Stimulated activated CD4-positive, alpha-beta T cell treated with anti-CD3 and anti-CD28 coated beads, Interleukin-4, amount 100 ng/mL, for 1 hour (primary cell): ENCODE measurements at places on chromosomes 3 and 15.

GRCh38 chr3:45693941-45694521 lies 4.8 kb downstream of the SACM1L start:
- DNase-seq, result no peak

DNA sequence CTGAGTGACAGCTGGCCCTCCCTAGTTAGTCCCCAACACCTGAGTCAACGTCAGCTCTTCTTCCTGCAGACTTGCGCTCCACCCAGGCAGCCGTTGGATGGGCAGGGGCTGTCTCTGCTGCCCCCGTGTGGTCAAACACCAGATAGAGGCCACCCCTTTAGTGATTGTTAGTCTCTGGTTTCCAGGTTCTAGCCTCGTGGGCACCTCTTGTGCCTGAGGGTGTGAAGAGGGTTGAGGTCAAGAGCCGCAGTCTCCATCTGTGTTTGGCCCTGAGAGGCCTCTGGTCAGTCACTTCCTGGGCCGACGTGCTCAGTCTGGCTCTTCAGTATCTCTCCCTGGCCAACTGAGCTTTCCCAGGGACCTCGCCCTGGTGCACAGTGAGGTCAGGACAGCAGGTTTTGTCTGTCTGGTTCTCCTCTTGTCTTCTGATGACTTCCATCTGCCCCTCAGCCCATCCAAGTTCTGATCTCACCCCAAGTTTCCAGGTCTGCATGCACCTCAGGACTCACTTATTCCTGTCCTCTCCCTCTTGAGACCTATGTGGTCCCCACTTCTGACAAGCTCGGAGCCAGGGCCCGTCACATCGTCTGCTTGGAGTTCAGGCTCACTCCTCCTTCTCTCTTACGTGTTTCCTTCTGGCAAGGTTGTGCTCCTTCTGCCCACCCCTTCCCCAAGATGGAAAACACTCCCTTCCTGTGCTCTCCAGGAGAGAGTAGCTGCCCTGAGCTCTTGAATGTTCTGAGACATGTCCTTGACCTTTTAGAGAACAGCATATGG lies 20.9 kb downstream of the CD276 start:
- peak; percentile 71 for DNase-seq

GRCh38 chr15:52137432-52138357 lies 25.1 kb upstream of the BCL2L10 start:
- no peak for DNase-seq

GRCh38 chr15:89623165-89623564 lies 32.1 kb downstream of the KIF7 start:
- DNase-seq, result no peak

DNA sequence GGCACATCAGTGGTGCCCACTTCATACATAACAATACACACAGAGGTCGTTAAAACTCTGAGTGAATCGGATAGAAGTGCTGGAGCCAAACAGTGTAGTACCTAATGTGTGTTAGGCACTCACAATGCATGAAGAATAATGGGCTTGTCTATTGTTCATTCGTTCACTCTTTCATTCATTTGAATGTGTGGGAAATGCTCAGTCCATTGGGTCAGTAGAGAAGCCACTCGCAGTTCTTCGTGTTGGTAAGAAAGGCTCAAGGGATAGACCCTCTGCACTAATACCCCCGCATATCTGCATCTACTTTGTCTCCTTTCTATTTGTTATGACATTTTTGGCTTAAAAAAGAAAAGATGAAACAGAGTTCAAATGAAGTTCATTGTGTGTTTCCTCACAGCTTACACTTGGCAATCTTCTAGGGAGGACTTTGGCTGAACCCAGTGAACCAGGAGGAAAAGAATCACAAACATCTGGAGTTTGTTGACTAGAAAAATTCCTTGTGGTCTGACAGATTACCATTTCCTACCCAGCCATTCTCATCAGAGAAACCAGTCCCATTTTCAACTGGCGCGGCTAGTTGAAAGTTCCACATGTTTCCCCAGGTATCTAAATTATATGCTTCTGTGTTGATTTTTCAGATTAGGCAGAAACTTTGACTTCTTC lies 32.8 kb upstream of the MFSD1 start:
- DNase-seq, result no peak

DNA sequence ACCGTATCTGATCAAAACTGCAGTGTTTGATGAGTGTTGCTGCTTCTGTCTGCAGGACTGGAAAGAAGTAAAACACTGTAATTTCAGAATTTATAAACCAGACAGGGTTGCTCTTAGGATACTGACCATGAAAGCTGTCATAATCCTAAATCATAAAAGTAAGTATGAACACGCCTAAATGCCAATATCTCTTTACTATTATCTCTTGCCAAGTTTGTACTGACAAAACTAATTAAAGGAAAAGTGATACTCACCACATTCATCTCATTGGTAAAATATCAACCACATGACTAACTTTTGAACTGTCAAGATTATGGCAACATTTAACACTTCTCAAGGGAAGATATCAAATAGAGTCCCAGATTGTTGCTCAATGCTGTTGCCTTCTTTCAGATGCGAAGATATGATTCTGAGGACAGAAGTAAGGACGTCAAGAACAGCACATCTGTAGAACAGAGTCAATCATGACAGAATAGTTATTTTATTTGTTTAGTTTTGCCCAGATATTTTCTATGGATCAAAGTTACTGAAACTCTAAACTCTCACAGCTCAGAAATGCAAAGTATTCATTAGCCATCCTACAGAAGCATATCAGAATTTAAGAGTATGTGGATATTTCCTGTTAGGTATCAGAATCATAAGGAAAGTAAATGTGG lies 61.4 kb upstream of the COL8A1 start:
- no peak for DNase-seq

DNA sequence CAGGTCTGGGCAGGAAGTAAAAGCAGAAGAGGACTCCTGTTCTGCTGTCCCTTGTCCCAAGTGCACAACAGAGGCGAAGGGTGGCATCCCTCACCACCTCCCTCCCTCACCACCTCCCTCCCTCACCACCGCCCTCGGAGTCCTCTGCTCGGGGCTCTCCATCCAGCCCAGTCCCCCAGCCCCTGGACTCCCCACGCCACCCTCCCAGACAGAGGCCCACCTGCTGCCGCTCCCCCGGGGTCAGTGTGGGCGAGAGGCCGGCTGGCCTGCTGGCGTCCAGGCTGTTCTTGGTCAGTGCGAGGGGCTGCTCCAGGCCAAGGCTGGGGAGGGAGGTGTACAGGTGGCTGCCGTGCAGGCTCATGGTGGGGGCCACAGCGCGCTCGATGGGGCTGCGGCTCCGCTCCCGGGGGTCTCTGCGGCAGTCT lies 79.1 kb downstream of the VGLL4 start:
- DNase-seq, result no peak

DNA sequence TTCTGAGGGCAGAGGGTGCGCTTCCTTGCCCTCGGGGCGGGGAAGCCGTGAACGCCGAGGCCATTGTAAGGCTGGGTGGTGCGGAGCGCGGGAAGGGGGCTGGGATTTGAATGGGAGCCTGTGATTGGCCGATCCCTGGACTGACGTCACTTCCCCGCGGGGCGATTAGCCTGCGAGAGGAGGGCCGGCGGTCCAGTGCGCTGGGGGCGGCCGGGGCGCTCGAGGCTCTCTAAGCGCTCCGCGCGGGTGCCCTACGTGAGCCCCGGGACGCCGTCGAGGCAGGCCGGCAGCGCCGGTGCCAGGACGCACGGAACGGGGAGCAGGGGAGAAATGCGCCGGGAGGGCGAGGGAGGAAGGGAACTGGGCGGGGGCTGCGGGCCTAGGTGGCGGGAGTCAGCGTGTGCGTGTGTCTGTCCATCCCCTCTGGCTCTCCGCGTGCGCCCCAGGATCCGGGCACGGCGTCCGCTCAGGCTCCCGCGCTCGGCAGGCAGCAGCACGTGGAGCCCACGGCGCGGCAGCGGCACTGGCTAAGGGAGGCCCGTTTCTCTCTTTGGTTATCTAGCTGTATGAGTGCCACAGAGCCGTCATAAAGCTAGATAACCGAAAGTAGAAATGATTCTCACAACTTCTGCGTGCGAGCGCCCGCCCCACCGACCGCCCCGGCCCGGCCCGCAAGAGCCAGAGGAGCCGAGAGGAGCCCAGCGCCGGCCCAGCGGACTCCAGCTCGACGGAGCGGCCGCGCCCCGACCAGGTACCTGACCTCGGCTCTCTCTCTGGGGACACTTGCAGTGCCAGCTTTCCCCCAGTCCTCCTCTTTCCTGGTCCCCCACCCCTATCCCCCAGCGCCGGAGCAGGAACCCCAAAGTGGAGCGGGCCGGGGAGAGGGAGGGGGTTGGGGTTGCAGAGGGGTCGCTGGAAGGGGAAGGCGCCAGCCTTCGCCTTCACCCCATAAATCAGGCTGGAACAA lies 33.1 kb upstream of the POLG start:
- peak; percentile 20 for DNase-seq

- DNase-seq, result no peak
These were observed 70.7 kb downstream of the TTBK2 start for GRCh38 chr15:42849836-42850235.

GRCh38 chr15:35698966-35699575 lies 153.1 kb upstream of the DPH6 start:
- no peak for DNase-seq

GRCh38 chr15:58294681-58295254 lies 137.0 kb upstream of the LIPC start:
- DNase-seq, result no peak

DNA sequence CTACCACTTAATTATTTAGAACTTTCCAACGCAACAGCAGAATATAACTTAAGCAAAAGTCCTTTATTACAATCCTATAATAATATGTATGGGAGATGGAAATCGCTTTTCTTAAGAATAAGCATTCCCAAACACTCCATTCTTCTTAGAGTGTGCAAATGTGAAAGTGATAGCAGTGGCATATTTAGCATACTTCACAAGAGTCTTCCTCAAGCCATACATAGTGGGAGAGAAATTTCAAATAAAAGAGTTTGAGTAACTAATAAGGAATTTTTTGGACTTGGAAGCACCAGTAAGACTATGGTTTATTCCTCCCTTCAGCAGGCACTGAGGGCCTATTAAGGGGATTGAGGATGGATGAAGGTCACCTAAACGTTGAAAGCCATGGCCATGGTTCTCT lies 22.1 kb upstream of the BNC1 start:
- no peak for DNase-seq

DNA sequence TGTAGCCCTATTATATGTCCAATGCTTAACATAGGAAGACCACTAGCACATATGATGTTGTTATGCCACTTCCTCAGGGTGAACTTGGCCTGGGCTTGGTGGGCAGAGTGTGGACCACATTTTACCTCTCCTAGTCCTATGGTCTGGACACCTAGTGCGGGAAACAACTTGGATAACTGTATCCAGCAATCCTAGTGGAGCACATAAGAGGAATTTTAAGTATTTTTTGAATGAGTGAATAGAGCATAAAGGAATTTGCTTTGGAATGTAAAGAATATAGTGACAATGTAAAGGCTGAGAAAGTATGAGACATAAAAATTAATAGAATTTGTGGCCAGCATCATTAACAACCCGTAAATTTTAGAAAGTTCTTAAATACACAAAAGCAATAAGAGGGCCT lies 528.9 kb downstream of the IGSF11 start:
- no peak for DNase-seq

DNA sequence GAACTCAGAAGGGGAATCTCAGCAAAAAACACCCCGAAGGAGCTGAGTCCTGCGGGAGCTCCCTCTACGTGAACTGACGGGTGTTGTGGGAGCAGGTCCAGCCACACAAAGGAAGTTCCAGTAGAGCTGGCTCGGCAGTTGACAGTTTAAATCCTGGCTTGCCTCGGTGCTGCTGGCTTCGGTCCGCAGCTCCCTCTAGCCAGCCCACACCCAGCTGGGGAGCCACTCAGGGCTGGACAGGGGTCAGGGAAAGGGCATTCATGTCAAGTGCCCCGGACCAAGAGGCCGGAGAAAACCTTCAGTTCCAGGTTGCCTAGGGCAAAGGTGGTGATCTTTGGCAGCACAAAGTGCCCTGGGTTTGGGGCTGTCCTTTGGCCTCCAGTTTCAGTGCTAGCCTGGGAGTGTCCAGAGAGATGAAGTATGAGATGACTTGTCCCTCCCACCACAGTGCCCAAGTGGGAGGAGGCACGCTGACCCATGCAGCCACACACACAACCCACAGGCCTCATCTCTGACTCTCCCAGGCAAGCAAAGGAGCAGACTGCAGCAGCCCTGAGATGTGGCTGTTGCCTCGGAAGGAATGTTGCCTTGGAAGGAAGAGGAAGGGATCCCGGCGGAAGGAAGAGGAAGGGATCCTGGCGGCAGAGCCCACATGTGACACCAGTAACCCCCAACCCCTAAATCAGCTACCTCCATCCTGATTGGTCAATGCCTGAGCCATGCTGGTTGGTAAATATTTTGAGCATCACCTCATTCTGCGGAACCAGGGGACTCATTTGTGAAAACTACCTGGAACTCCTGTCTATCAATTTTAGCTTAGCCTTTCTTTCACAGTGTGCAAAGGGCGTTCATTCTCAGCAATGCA lies 13.9 kb upstream of the ANPEP start:
- DNase-seq, result no peak

- DNase-seq, result peak; percentile 53
These were observed 849 bp upstream of the HDAC11 start for GRCh38 chr3:13479332-13479581.

- no peak for DNase-seq
These were observed 40.8 kb upstream of the SLC6A11 start for GRCh38 chr3:10775259-10775658.

DNA sequence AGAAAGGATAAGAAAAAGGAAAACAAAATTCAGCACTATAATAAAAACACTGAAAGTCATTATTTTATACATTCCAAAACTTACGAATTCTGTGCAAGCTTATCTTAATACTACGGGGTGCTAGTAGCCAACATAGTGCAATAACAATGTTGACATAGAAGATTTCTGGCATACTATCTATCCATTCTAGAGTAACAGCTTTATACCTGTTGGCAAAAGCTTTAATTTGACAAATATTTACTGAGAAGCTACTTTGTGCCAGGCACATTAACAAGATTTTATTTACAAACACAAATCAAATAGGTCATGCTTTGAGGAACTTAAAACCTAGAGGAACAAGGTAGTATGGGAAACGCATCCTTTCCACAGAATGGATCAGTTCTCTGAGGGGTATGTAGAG lies 1.1 kb downstream of the ACKR4 start:
- DNase-seq, result no peak

GRCh38 chr3:129501630-129502029 lies 26.8 kb upstream of the RHO start:
- DNase-seq, result no peak
